Right hindlimb (tissue), 1 donor: ENCODE measurements at places on chromosomes 3 and 15.
A peak's percentile ranks its signal among the peaks of the same experiment; 100 is the strongest.

DNA sequence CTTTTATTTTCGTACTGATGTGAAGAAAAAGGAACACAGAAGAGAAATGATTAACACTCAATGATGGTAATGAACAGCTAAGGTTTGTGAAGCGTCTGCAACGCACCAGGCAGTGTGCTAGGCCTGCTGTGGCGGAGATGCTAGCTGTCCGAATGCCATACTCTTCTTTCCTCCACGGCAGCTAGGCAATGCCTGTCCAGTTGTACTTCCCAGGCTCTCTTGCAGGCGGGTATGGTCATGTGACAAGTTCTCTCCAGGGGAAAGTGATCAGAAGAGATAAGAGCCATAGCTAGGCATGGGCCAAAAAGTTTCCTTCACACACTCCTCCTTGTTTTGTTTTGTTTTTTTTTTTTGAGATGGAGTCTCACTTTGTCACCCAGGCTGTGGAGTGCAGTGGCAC is 6.7 kb downstream of the TADA3 start:
- no peak for DNase-seq

DNA sequence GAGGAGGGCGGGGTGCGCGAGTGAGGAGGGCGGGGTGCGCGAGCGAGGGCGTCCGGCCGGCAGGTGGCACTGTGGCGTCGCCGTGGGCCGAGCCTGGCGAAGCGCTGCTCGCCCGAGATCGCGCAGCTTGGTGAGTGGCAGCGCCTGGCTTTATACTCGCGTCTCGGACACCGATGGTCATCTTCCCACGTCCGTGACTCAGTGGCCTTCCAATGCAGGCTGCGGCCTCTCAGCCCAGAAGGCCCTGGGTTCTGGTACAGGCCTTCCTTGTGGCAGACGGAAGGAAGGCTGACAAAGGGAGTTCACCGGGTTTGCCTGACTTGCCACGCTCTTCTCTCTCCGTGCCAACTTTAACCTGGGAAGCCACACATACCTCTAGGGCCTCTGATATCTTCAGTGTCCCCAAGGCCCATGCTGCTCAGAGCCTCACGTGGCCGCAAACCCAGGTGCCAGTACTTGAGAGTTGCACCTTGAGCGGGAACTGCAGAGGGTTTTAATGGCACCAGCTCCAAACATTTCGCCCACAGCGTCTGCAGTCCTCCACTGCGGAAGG is 195.3 kb upstream of the LYSMD4 start:
- DNase-seq = peak; percentile 82

DNA sequence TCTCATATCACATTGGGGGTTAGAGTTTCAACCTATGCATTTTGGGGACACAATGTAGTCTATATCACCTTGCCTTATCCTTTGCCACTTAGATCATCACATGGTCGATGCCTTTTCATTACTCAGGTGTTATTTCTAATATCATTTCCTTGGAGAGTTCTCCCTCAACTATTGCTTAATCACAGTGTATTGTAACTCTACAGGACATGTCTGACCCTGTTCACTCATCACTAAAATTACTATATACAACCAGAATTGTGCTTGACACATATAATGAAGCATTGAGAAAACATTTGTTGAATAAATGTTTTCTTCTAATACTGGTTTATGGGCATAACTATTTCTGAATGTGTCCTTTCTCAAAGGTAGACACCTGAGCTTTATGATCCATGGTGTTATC is 207.4 kb downstream of the EPHA6 start:
- DNase-seq = no peak

- no peak for DNase-seq
Observed at GRCh38 chr3:9897408-9898372, 5.0 kb upstream of the IL17RE start.

- DNase-seq = no peak
Observed at GRCh38 chr15:89196994-89197393, 24.4 kb downstream of the RLBP1 start.

- DNase-seq = no peak
Observed at GRCh38 chr15:59173194-59173593, 33.4 kb upstream of the LDHAL6B start.
